ENCODE measurements at places on chromosomes 11 and 22. TPM values are rescaled to one million over a fixed set of nuclear protein-coding genes. Genes with fewer than 3 reads are reported as not detected.
A peak's percentile ranks its signal among the peaks of the same experiment; 100 is the strongest.

DNA sequence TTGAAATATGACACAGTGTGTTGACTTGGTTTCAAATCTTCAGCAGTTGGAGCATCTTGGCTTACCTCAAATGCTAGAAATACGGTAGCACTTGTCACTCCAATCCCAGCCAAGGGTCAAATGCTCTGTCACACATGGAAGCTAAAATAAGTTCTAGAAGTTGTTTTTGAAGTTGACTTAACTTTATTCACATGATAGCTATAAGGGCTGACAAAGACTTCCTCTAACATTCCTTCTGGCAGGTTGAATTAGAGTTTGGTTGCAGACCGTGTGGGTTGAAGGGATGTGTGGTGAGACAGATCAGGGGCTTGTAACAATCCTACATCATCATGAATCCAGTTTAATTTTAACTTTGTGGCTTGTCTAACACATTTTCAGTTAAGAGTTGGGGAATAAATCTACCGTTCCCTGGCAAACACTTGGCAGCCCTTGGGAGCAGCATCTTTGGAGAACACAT, 4.6 kb downstream of the SLN start:
- H3K27me3 ChIP-seq: no peaks in the 10 kb centered on the region
- H3K36me3 ChIP-seq: no peaks in the 10 kb centered on the region
- peaks cover 2% of the 10 kb centered on the region for H3K4me1 ChIP-seq
- DNase-seq: no peak
- no peak overlapping the region for H3K27ac ChIP-seq
- no peak overlapping the region for H3K4me3 ChIP-seq

Gene CASP1
- total RNA-seq: not detected

Gene APOA1
- total RNA-seq: 0.48 TPM

Gene ACTN3
- total RNA-seq: 28.2 TPM

GRCh38 chr11:23423104-23423503, 562.8 kb upstream of the CCDC179 start:
- no peak overlapping the region for H3K27ac ChIP-seq
- DNase-seq: no peak
- H3K36me3 ChIP-seq: no peaks in the 10 kb centered on the region
- no peak overlapping the region for H3K4me3 ChIP-seq

DNA sequence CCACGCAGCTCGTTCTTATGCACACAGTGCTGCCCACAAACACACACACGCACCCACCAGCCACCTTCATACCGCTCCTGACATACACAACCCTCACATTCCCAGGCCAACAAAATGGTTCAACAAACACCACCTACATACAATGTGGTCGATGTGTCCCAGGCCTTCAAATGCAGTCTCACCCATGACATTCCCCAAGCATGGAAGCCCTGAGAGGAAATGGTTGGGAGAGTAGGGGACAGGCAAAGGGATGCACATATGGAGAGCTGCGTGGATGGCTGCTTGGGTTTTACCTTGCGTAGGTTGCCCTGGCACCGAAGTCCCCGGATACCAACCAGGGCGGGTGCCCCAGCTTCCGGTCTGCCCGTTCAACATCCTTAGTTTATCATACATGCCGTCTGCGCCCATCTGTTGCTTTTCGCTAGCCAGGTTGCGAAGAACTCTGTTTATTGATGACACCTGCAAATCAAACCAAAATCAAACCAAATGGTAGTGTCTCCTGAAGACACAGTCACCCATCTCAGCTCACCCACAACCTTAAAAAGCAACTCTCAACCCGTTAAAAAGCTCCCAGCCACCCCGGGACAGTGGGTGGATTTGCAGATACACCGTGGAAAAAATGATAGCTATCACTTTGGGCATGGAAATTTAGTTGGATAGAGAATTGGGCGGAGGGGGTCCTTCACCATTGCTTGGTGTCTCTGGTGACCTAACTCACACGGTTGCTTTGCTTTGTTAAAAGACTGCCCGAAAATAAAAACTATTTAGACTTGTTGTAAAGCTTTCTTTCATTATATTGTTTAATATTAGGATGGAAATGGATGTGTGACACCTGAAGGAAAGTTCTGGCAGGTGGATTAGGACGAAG, 10.5 kb downstream of the PAX6 start:
- no peaks in the 10 kb centered on the region for H3K36me3 ChIP-seq
- no peak overlapping the region for H3K27ac ChIP-seq
- no peak for DNase-seq
- peaks cover 95% of the 10 kb centered on the region for H3K27me3 ChIP-seq
- peaks cover 44% of the 10 kb centered on the region for H3K4me1 ChIP-seq

- no peak overlapping the region for H3K27ac ChIP-seq
- peak; percentile 64 for DNase-seq
- no peaks in the 10 kb centered on the region for H3K27me3 ChIP-seq
- H3K4me3 ChIP-seq: no peak overlapping the region
- peaks cover 10% of the 10 kb centered on the region for H3K4me1 ChIP-seq
These were observed 3.9 kb upstream of the VSIG10L2 start for GRCh38 chr11:125941619-125942611.

GRCh38 chr22:19982991-19983578, 33.5 kb downstream of the ARVCF start:
- no peak for DNase-seq
- peaks cover 2% of the 10 kb centered on the region for H3K36me3 ChIP-seq
- H3K27ac ChIP-seq: no peak overlapping the region
- H3K27me3 ChIP-seq: no peaks in the 10 kb centered on the region

Data from H1 (cell line).